Activated CD8-positive, alpha-beta memory T cell treated with anti-CD3 and anti-CD28 coated beads, Interleukin-2, amount 50 U/mL, for 4 hours (primary cell): ENCODE measurements at places on chromosomes 11 and 22.

- no peak for DNase-seq
Measured at GRCh38 chr11:36408498-36409136, 101.5 kb downstream of the TRAF6 start.

- no peak for DNase-seq
Measured at GRCh38 chr22:50247748-50248147, 2.9 kb upstream of the TUBGCP6 start.

DNA sequence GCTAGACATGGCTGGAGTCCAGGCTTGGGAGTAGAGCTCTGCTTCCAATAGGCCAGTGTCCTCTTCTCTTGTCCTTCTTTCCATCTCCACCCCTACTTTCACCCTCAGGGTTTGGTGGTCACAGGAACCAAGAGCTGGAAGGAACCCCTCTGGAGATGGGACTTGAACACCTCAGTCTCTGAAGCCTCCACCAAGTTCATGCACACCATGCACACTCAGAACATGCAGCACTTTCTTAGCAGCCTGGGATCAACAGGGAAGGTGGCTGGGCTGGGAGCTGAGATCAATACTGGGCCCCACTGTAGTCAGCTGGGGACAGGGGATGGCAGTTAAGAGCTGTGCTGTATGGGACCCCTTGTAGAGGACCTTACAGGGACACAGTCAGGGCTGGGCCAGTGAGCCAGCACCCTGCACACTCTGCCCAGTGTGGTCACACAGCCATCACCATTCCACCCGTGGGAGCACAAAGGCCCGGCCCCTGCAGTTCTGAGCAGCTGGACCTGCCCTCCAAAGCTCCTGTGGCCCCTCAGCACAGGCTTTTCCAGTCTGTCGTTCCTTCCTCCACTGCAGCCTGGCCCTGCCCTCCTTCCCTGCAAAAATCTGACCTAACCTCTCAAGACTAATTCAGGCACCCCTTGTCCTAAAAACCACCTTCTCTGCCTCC, 47.7 kb downstream of the GAB4 start:
- DNase-seq, result no peak

- DNase-seq, result no peak
Measured at GRCh38 chr22:49351761-49352227, 475.9 kb downstream of the BRD1 start.

GRCh38 chr11:13663631-13664071, 4.8 kb upstream of the FAR1 start:
- DNase-seq, result no peak

- DNase-seq, result no peak
Measured at GRCh38 chr11:102142333-102142732, 32.1 kb downstream of the YAP1 start.

DNA sequence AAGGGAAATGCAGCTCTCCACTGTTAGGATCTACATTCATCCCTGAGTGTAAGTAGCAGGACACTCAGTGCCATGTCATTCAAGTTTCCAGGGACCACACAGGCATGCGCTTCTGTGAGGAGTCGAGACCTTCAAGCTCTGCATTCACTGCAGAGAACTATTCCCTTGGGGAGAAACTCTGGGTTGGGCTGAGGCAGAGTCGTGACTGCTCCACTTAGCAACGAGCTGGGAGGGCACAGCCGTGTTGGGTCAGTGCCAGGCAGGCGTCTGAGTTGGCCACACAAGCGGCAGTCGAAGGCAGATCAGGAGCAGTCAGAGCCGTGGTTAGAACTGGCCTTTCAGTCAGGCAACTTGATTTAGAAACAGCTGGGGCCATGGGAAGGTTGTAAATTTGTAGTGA, 14.7 kb downstream of the MPEG1 start:
- DNase-seq, result no peak
